ENCODE measurements at places on chromosomes 3 and 15. TPM values are rescaled to one million over a fixed set of nuclear protein-coding genes. Genes with fewer than 3 reads are reported as not detected.

DNA sequence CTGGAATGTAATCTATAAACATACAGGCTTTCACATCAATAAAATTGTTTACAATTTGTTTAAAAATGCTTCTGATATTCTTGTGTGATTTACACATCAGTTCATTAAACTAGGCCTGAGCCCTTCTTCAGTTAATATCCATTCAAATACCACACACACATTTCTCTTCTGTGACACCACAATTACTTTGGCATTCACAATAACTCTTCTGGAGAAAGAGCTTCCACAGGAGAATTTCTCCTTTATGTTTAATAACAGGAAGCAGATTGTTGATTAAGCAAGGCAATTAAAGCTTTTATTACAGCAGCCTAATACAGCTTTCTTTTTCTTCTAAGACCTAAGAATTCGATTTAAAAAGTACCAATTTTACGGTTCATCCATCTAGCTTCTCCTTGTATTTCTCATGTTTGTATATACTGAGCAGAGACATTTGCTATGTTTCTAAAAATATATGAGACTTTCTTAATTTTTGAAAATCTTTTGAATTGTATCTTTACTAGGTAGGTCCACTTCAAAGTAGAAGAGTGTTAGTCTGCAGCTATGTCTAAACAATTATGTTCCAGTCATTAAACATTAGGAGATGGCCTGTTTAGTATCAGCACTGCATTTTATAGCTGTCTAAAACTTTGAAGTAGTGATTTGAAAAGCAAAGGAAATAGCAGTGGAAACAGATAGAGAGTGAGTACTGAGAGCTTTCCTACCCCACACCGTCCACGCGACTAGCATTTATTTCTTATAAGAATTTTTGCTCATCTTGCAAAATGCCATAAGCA lies 511.1 kb upstream of the UBE2E2 start:
- no peaks in the 10 kb centered on the region for H3K36me3 ChIP-seq
- H3K4me1 ChIP-seq = peaks cover 13% of the 10 kb centered on the region
- H3K27me3 ChIP-seq = no peaks in the 10 kb centered on the region

DNA sequence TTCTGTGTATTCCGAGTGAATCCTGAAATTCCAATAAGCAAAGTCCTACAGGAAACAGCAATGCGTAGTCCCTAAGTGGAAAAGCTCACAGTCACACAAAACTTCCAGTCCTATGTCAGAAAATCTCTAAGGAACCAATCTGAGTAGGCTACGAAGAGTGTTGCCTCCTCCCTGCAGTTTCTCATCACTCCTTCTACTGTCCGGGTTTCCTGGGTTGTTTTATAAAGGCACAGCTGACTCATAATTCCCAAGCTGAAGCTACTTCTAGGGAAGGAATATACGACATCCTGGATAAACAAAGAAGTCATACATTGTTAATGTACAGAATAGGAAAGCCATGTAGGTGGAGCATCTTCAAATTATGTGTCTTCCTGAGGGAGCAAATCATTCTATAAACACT lies 65.7 kb upstream of the RGMA start:
- no peak overlapping the region for H3K4me3 ChIP-seq
- H3K36me3 ChIP-seq = peaks cover 1% of the 10 kb centered on the region
- DNase-seq = no peak
- no peak overlapping the region for H3K27ac ChIP-seq
- H3K4me1 ChIP-seq = no peaks in the 10 kb centered on the region
- H3K27me3 ChIP-seq = peaks cover 1% of the 10 kb centered on the region

GRCh38 chr3:30693470-30694120 lies 87.2 kb downstream of the TGFBR2 start:
- H3K4me3 ChIP-seq = no peak overlapping the region
- H3K27me3 ChIP-seq = no peaks in the 10 kb centered on the region
- H3K36me3 ChIP-seq = peaks cover 7% of the 10 kb centered on the region

GRCh38 chr3:150371741-150372254 lies 36.3 kb upstream of the TSC22D2 start:
- H3K36me3 ChIP-seq = no peaks in the 10 kb centered on the region
- peaks cover 57% of the 10 kb centered on the region for H3K4me1 ChIP-seq
- peak overlapping the region; percentile 57 for H3K4me3 ChIP-seq

DNA sequence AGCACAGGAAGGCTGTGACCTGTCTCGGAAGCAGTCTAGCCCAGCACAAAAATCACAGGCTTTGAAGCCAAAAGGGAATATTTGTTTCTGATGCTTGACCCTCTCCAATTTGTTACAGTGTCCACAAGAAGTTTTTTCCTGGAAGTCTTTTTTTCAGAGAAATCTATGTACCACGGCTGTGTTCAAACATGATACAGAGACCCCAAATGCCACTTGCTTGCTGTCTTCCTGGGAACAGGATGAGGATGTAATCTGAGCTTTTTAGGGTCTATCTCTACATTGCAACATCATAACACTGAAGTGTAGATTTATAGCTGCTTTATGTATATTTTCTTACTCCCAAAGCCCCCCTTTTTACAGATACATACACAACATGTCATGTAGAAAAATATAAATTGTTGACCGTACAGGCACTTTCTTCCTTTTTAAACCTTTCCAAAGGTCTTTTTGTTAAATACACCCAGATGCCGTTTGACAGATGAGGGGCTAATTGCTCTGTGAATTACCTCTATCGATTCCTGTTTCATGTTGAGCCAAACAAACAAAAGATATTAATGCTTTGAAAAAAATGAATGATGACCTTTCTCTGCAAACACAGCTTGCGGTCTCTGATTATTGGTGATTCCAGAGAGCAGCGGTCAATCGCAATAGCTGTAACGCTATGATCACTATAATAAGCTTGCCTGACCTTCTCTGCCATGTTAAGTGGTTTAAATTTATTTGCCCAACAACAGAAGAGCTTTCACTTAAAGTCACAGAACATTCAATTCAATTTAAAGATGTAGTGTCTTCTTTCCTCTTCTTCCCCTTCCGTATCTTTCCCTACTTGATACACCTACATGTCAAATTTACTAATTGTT lies 875.9 kb upstream of the NR2F2 start:
- H3K4me1 ChIP-seq = peaks cover 66% of the 10 kb centered on the region
- no peak for DNase-seq
- no peaks in the 10 kb centered on the region for H3K27me3 ChIP-seq

GRCh38 chr3:10928407-10928960 lies 64.1 kb upstream of the SLC6A1 start:
- peaks cover 46% of the 10 kb centered on the region for H3K27me3 ChIP-seq
- DNase-seq = peak; percentile 20
- H3K4me1 ChIP-seq = peaks cover 3% of the 10 kb centered on the region
- no peaks in the 10 kb centered on the region for H3K36me3 ChIP-seq

GRCh38 chr15:80557441-80558234 lies 137.5 kb upstream of the ABHD17C start:
- H3K27ac ChIP-seq = no peak overlapping the region
- peaks cover 25% of the 10 kb centered on the region for H3K36me3 ChIP-seq
- no peak for DNase-seq
- H3K4me3 ChIP-seq = no peak overlapping the region
- no peaks in the 10 kb centered on the region for H3K4me1 ChIP-seq

DNA sequence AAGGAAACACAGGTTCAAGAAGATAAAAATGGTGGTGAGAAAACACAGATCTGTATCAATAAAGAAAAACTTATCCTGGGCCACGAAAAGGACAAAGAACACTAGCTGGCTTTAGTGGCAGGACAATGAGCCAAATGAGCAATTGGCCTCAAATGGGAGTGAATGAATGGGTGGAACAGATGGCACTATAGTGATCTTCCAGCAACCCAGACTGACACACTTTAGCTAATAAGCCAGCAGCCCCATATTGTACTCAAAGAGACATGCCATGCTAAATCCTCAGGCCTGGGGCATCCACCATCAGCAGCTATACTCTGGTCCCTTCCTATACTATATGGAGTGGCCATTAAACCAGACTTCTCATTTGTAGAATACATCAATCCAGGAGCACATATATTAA lies 60.0 kb upstream of the GADL1 start:
- H3K36me3 ChIP-seq = peaks cover 1% of the 10 kb centered on the region
- no peak overlapping the region for H3K4me3 ChIP-seq
- H3K4me1 ChIP-seq = peaks cover 6% of the 10 kb centered on the region

DNA sequence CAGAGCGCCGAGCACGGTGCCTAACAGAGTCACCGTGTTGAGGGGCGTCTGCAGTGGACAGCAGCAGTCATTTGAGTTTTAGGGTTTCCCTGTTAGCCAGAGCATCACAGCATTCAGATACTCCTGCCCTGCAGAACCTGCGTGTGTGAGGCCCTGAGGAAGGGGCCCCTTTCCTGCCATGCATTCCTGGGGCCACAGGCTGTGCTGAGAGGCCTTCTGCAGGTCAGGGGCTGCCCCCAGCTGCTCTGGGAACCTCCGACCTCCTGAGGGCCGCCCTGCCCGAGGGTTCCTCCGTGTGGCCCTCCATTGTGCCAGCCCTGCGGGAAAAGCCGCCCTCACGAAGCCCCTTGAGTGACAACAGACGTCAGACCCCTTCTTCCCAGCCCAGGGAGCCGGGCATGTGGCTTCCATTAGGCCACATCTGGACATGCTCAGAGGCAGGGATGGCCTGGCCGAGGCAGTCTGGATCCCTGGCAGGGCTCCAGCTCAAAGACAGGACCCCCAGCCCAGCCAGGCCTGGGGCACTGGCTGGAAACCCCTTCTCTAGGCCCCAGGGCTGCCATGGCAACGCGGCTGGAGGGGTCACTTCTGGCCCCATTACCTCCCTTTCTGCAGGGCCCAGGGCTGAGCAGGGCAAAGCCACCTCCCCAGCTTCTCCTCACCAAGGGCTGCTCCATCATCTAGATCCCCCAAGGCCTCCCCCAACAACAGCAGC lies 25.3 kb downstream of the FBLN2 start:
- H3K36me3 ChIP-seq = no peaks in the 10 kb centered on the region
- peak overlapping the region; percentile 87 for H3K27ac ChIP-seq
- DNase-seq = peak; percentile 62
- H3K27me3 ChIP-seq = no peaks in the 10 kb centered on the region
- peaks cover 27% of the 10 kb centered on the region for H3K4me1 ChIP-seq
- H3K4me3 ChIP-seq = no peak overlapping the region

DNA sequence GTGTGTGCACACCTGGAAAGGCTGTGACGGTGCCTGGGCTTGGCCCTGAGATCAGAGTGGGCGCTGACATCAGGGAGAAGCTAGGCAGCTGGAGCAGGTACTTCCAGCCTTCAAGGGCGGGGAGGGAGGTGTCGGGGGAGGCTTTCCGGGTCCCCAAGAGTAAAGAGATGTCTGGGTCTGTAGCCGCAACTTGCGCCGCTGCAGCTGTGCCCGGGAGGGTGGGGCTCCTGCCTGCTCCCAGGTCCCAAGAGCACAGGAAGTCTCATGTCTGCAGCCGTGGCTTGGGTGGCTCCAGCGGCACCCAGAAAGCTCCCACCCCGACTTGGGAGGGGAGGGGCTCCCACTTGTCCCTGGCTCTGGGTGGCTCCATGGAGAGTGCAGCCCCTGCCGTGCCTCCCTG lies 103.2 kb upstream of the BNIP2 start:
- no peak overlapping the region for H3K27ac ChIP-seq
- no peak overlapping the region for H3K4me3 ChIP-seq
- no peaks in the 10 kb centered on the region for H3K36me3 ChIP-seq
- H3K4me1 ChIP-seq = peaks cover 10% of the 10 kb centered on the region
- H3K27me3 ChIP-seq = peaks cover 23% of the 10 kb centered on the region

- no peaks in the 10 kb centered on the region for H3K36me3 ChIP-seq
- H3K4me3 ChIP-seq = no peak overlapping the region
- no peak for DNase-seq
- H3K4me1 ChIP-seq = peaks cover 4% of the 10 kb centered on the region
- no peaks in the 10 kb centered on the region for H3K27me3 ChIP-seq
Measured at GRCh38 chr3:52385157-52385556, 59.7 kb downstream of the SEMA3G start.

- H3K27me3 ChIP-seq = no peaks in the 10 kb centered on the region
- H3K36me3 ChIP-seq = no peaks in the 10 kb centered on the region
- peaks cover 59% of the 10 kb centered on the region for H3K4me1 ChIP-seq
- peak overlapping the region; percentile 100 for H3K27ac ChIP-seq
Measured at GRCh38 chr3:187750006-187750512, 4.8 kb upstream of the BCL6 start.

DNA sequence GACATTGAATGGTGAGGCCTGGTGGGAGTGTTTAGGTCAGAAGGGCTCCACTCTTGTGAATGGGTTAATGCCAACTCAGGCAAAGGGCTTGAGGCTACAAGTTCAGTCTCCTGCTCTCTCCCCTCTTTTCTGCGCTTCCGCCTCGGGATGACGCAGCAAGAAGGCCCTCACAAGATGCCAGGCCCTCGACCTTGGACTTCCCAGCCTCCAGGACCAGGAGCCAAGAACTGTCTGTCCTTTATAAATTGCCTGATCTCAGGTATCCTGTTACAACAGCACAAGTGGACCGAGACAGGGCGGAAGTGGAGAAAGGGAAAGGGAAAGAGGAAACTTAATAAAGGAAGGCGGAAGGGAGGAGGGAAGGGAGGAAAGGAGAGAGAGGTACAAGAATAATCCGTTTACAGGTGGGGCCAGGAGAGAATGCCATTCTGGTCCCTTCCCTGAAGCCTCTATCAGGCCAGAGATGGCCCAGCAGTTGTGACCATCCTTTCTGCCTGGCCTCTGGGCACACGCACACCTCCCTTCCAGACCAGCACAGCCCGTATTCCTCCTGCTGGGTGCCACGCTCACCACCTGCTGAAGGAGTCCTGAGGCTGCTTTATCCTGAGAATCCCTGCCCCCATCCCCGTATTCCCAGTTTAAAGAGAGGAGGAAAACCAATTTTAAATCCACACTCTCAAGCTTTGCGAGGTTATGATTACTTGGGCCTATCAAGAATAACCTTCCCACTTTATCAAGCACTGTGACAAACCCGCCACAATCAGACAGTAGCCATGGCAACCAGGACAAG lies 64.2 kb downstream of the OXNAD1 start:
- no peak overlapping the region for H3K27ac ChIP-seq
- DNase-seq = no peak
- H3K4me3 ChIP-seq = no peak overlapping the region
- peaks cover 42% of the 10 kb centered on the region for H3K36me3 ChIP-seq

DNA sequence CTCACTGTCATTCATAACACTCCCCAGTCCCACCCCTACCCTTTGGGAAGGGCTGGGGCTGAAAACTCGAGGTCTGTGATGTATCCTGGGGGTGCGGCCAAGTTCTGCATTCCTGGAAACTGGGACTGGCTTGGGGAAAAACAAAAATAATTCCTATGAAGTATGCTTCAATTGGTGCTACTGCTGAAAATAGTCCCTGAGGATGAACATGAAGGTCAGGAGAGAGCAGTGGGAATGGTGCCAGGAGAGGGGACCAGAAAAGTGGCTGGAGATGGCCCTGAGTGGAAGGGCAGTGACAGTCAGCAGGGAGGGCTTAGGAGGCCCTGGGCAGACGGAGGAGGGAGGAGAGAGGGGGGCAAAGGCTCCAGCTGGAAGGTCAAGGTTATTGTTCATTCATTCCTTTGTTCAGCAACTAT lies 4.8 kb upstream of the ISLR start:
- no peaks in the 10 kb centered on the region for H3K36me3 ChIP-seq
- H3K4me3 ChIP-seq = no peak overlapping the region
- H3K4me1 ChIP-seq = peaks cover 30% of the 10 kb centered on the region
- DNase-seq = no peak

- DNase-seq = no peak
- H3K36me3 ChIP-seq = no peaks in the 10 kb centered on the region
- H3K27ac ChIP-seq = peak overlapping the region; percentile 82
- peaks cover 4% of the 10 kb centered on the region for H3K27me3 ChIP-seq
- H3K4me3 ChIP-seq = peak overlapping the region; percentile 48
Measured at GRCh38 chr15:77568973-77569728, 63.6 kb downstream of the LINGO1 start.

GRCh38 chr3:11818033-11818432 lies 28.7 kb downstream of the TAMM41 start:
- peaks cover 24% of the 10 kb centered on the region for H3K36me3 ChIP-seq
- H3K4me1 ChIP-seq = peaks cover 7% of the 10 kb centered on the region
- no peak overlapping the region for H3K4me3 ChIP-seq
- no peak for DNase-seq
- H3K27ac ChIP-seq = peak overlapping the region; percentile 43
- H3K27me3 ChIP-seq = no peaks in the 10 kb centered on the region

The AGBL1 gene
- not detected for total RNA-seq

The STARD9 gene
- total RNA-seq = 10.0 TPM

The ALDH1L1 gene
- 1.2 TPM for total RNA-seq

The CCR1 gene
- not detected for total RNA-seq

The IGSF11 gene
- total RNA-seq = 2.0 TPM

The WDR93 gene
- total RNA-seq = 0.34 TPM

The ARPP21 gene
- 0.67 TPM for total RNA-seq
